ENCODE measurements at places on chromosomes 4 and X.

DNA sequence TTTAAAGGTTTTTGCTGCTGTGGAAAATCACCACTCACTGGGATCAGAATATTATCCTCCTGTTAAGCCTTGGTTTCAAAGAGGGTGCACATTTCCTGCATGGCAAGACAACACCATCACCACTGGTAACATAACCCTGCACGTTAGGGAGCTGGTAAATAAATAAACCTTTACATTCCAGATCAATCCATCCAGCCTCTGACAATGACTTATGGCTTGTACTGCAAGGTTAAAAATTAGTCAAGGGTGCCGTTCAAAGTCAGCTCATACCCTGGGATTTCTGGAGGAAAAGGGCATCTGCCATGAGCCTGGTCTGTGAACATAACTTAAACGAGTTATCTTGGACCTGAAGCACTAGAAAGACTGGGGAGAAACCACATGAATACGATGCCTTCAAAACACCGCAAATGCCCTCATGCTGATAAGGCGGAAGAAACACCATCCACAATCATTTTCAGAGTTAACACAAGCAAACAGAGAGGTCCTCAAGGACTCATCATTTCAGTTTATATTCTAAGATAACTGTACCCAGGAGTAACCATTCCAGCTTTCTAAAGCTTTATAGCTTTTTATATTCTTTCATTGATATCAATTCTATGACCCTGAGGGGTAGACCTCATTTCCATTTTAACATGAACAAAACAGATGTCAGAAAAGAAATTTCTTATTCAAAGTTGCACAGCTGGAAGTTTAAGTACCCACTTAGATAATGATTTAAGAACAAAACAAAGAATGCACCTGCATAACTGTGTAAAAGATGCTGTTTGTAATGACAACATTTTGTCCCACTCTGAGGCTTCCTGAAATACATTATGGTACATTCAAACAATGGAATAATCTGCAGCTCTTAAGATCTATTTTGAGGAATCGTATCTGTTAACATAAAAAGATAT lies 103.1 kb downstream of the NPNT start:
- DNase-seq = no peak

DNA sequence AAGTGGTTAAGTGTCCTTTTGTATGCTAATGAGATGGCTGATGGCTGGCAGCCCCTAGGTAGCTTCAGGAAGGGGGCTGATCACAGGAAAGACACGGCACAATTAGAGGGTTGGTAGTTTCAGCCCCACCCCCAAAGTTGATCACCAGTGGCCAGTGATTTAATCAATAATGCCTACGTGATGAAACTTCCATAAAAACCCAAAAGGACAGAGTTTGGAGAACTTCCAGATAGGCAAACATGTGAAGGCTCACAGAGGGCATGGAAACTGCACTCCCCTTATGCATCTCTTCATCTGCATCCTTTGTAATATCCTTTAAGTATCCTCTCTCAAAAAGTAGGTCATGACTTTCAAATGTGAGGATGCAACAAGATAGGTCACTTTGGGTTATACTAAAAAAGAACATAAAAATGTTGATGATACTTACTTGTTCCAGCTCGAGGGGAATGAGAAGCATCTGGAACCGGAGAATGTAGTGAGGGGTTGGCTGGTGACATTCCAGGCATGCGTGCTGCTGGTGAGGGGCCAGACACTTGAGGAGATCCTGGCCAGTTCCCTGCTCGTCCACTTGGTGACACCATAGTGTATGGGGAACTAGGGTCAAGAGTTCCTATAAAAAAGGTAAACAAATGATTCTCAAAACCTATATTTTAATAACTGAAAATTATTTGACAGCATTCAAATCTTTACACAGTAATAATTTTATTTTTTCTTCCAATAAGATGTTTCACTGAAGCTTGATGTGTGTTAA lies 16.7 kb upstream of the CXorf38 start:
- no peak for DNase-seq

DNA sequence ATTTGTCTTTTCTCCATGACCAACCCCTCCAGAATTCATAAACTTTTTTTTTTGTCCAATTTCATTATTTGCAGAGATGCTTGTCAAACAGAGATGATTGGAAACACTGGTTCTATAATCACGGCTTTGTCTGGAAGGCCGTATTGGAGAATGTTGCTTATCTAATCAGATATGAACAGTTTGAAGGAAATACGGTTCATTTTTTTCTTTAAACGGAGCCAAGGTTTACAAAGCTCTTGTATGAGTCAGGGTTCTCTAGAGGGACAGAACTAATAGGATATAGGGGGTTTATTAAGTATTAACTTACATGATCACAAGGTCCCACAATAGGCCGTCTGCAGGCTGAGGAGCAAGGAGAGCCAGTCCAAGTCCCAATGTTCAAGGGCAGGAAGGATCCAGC lies 1415.8 kb downstream of the C4orf33 start:
- no peak for DNase-seq

- no peak for DNase-seq
Observed at GRCh38 chrX:106581856-106582255, 29.9 kb upstream of the RADX start.

GRCh38 chr4:146382194-146382593 lies 139.5 kb downstream of the SLC10A7 start:
- DNase-seq = no peak

- no peak for DNase-seq
Observed at GRCh38 chr4:56240554-56241174, 146.6 kb downstream of the AASDH start.

- DNase-seq = no peak
Observed at GRCh38 chrX:47285836-47286320, 53.1 kb downstream of the USP11 start.

DNA sequence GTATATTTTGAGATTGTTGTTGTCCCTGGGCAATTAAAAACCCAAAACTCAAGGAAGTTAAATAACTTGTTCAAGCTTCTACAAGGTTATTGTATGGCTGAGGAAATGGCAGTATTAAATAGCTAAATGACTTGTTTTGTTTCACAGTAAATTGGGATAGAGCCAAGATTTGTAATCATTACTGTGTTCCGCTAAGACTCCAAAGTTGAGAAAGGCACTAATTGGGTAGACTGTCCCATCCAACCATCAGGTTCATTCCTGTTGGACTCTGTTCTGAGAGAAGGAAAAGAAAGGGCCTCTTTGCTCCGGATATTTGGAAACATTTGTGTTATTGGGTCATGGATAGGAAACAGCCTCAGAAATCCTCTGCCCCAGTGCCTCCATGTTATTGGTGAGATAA lies 82.2 kb downstream of the DCLK2 start:
- no peak for DNase-seq

GRCh38 chrX:132331532-132331931 lies 112.3 kb upstream of the RAP2C start:
- DNase-seq = no peak

- no peak for DNase-seq
Observed at GRCh38 chr4:163816494-163816893, 322.0 kb downstream of the TMA16 start.

DNA sequence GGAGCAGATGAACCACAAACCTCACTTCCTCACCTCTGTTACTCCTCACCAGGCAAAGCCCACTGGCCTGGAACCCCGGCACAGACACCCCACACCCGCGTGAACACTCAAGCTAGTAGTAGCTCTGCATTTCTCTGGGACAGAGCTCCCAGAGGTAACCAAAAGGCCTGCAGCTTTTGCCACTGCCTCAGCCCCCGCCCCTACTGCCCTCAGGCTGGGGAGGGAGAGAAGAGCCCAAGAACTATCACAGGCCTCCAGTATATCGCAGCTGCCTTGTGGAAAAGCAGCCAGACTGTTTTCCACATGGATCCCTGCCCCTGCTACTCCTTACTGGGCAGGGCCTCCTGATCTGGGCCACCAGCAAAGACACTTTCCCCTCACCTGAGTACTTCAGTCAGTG lies 728.7 kb upstream of the ACTRT1 start:
- no peak for DNase-seq

DNA sequence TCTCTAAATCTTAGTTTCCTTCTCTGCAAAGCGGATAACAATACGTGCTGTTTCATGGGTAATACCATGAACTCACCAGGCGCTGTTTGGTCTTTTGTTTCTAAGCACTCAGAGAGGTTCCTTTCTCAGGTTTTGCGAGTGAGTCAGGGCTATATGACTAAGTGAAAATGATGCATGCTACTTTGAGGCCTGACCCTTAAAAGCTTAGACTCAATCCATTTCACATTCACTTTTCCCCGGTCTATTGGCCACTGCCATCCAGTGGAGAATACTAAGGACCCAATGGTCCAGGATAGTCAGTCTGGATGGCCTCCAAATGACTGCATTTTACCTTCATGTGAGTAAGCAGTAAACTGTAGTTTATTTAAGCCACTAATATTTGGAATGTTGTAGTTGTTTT lies 400.8 kb upstream of the SLIT2 start:
- no peak for DNase-seq

DNA sequence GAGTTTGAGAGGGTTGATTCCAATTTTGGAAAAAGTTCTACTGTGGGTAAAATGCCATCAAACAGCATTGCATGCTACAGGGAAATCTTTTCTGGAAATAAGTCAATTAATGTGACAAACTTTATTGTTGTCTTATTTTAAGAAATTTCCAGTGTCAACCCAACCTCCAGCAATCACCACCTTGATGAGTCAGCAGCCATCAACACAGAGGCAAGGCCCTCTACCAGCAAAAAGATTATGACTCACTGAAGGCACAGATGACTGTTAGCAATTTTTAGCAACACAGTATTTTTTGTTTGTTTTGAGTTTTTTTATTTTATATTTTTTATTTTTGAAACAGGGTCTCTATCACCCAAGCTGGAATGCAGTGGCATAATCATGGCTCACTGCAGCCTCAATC lies 165.4 kb upstream of the C1QTNF7 start:
- DNase-seq = no peak

DNA sequence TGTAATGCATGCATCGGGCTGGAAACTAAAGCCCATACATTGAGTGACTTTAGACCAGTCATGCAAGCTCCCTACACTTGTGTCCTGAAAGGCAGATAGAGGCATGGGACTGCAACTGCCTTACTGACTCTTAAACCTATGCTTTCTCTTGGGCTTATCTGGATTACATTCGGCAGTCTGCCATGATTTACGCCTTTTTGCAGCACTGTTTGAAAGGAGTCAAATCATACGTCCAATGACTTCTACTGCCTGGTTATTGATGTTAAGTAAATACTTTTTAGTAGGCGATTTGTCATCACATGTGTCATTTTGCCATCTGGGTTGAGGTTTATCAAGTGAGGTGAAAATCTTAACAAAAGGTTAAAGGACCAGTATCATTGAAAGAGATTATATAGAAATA lies 31.5 kb downstream of the SORBS2 start:
- DNase-seq = no peak

- DNase-seq = no peak
Observed at GRCh38 chrX:44392767-44393166, 49.3 kb upstream of the EFHC2 start.

GRCh38 chr4:2291705-2292645 lies 30.1 kb upstream of the MXD4 start:
- DNase-seq = no peak

GRCh38 chr4:56320293-56320692 lies 67.0 kb downstream of the AASDH start:
- no peak for DNase-seq

GRCh38 chr4:110033355-110034025 lies 120.8 kb downstream of the EGF start:
- DNase-seq = no peak

- no peak for DNase-seq
Observed at GRCh38 chr4:80221161-80221560, 23.9 kb downstream of the PRDM8 start.

DNA sequence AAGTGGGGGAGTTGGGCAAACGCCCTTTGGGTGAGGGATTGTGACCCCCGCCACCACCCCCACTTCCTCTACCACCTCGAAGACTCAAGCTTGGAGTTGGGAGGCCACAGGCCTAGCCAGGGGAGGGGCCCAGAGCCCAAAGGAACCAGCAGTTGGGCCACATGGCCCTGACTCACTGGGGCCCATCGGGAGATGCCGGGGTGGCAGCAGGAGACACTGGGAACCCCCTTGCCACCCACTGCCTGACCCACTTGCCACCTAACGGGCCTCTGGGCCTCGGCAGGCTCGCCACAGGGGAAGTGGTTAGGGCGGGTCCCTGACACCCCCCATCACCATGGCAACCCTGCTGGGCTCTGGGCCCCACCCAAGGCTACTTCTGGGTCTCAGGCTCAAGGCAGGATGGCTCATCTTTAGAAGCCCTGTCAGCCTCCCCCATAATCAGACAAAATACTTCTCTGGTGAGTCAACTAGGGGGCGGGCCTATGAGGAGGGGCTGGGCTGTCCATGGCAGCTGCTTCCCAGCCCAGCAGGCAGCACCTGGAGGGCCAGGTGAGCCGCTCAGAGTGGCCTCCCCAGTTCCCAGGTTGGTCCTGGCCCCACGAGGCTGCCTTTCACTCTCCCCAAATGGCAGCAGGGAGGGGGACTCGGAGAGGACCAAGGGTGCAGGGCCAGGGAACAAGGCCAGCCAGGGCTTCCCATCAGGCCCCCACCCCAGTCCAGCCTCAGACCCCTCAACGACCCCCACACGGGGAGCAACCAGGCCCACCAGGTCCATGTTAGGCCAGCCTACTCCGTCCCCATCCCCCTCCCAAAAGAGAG lies 5.6 kb downstream of the FLNA start:
- peak; percentile 88 for DNase-seq

GRCh38 chr4:101000496-101000895 lies 346.8 kb downstream of the PPP3CA start:
- DNase-seq = no peak

DNA sequence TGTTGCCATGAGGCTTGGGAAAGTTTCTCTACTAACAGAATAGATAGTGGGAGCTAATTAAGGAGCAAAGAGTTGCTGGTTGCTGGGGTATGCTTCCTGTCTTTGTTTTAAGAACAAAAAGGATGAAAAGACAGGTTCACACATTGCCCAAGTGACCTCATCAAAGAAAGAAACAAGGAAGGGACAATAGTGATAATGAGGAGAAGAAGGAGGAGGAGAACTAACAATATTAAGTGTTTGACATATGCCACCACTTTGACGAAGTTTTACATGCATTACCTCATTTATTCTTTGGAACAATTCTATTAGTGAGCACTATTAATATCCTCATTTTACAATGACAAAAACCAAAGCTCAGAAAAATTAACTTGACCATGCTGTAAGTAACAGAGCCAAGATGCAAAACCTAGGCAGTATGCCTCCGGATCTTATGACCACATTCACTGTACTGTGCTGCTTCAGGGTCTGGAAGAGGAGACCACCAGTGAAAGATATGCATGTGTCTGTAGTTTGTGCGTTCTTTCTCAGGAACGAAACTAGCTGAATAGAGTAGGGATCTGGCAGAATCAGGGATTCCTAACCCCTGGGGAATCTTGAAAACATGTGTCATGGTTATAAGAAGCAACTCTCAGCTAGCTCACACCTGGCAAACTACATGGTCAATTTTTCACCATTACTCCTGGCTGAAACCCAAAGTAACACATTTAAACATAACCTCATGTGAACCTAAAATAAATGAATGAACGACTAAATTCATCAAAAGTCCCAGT lies 83.8 kb downstream of the MOSPD2 start:
- DNase-seq = no peak

DNA sequence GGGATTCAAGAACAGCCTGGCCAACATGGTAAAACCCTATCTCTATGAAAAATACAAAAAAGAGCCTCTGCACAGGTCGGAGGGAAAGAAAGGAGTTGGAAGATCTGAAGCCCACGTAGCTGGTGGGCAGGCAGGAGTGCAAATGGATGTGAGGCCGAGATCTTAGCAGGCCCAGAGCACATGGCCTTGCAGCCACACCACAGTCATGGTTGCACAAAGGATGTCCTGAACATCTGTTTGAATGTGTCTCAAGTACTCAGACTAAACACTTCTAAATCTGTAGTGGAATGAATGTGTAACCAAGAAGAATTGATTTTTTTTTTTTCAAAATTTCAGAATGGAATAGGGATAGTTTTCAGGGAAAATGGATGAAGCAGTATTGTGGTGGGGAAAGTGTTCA lies 10.8 kb downstream of the CA5B start:
- no peak for DNase-seq

Measured in stimulated activated CD8-positive, alpha-beta memory T cell treated with anti-CD3 and anti-CD28 coated beads, Interleukin-2, amount 100 ng/mL, for 1 hour (primary cell).